Activated CD4-positive, CD25-positive, alpha-beta regulatory T cell (primary cell): ENCODE measurements at places on chromosomes 11 and 22.

DNA sequence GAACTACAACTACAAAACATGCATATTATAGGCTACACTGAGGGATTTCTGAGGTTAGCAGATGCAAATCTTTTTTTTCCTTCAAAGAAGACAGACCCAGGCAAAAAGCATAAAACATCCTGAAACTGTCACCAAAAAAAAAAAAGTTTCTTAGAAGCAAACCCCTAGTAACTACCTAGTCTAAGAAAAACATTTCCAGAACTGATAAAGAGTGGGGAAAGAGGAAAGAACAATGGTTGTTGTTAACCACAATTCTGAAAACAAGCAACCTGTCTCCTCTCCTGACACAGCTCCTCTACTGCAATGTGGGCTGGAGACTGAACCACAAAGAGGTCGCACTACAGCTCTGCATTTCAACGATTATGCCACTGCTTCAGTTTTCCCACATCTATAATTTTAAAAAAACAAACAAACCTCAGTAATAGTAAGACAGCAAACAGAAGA lies 15.0 kb downstream of the DENND5A start:
- no peak for DNase-seq

- DNase-seq, result no peak
These were observed 7.4 kb upstream of the ATXN10 start for GRCh38 chr22:45664136-45664646.

DNA sequence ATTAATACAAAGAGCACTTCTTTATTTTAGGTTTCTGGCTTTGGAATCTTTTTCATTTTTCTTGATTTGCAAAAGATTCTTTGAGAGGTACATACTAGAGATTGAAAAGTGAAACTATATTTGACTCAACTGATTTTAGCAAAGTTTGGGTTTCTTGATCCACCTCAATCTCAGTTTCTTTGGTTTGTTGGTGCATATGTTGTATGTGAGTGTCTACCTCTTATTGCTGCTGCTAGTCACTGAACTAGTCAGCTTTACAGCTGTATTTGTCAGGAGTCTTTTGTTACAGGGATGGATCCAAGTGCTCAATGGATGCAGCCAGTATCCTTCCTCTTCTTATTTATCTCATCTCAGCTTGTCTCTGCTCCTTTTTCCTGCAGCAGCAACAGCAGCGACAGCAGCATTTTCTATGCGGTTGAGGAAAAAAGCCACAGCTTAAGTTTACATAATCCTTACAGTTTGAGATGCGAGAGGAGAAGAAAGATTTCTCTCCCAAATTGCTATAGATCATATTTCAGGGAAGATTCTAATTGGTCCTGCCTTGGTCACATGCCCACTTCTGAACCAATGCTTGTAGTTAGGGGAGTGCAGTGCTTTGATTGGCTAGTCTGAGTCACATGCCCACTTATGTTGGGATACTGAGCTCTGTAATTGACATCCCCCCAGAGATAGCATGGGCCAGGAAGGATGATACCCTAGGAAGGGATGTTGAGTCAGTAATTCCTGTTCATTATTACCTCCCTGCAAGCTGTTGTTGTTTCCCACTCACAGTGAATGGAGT lies 10.0 kb upstream of the ZNRF3 start:
- DNase-seq, result no peak

DNA sequence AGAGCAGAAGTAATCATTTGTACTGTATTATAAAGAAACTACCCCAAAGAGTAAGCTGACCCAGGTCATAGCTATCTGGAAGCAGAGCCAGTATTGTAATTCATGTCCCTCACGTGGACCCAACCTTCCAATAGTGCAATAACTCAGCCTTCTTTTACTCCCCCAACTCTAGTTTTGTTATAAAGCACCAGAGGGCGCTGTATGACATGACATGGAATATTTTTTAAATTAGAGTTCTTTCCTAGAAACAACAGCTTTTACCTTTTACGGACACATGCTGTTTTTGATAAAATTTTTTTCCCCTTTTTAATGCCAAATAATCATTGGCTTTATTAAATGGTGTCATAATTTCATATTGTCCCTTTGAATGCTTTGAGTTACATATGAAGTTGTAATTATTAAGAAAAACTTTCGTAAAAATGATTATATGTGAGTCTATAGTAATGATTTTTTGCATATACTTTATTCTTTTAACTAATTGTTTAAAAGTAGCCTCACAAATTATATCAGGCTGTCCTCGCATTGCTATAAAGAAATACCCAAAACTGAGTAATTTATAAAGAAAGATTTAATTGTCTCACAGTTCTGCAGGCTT lies 76.9 kb downstream of the DKK3 start:
- no peak for DNase-seq

GRCh38 chr22:46539169-46539568 lies 1.7 kb upstream of the CELSR1 start:
- no peak for DNase-seq

DNA sequence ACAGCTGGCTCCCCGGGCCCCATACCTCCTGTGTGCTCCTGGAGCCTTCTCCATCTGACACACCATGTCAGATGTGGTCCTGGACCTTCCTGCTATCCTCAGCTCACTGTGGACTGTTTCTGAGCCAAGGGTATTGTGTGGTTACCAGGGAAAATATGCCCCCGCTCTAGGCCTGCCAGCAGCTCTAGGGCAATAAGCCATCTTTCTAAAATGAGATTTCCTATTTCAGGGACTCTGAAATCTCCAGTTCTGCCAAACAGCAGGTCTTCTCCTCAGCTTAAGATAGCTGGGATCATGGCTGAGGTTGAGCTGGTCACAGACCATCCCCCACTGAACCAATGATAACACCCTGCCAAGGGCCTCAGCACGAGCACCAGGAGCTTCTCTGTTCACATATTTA lies 227.6 kb downstream of the ST3GAL4 start:
- DNase-seq, result no peak

GRCh38 chr11:124285610-124286344 lies 28.0 kb downstream of the OR8D1 start:
- no peak for DNase-seq

GRCh38 chr11:60711276-60711675 lies 11.9 kb downstream of the MS4A8 start:
- DNase-seq, result no peak

GRCh38 chr11:11186249-11186648 lies 166.8 kb downstream of the CSNK2A3 start:
- DNase-seq, result no peak

DNA sequence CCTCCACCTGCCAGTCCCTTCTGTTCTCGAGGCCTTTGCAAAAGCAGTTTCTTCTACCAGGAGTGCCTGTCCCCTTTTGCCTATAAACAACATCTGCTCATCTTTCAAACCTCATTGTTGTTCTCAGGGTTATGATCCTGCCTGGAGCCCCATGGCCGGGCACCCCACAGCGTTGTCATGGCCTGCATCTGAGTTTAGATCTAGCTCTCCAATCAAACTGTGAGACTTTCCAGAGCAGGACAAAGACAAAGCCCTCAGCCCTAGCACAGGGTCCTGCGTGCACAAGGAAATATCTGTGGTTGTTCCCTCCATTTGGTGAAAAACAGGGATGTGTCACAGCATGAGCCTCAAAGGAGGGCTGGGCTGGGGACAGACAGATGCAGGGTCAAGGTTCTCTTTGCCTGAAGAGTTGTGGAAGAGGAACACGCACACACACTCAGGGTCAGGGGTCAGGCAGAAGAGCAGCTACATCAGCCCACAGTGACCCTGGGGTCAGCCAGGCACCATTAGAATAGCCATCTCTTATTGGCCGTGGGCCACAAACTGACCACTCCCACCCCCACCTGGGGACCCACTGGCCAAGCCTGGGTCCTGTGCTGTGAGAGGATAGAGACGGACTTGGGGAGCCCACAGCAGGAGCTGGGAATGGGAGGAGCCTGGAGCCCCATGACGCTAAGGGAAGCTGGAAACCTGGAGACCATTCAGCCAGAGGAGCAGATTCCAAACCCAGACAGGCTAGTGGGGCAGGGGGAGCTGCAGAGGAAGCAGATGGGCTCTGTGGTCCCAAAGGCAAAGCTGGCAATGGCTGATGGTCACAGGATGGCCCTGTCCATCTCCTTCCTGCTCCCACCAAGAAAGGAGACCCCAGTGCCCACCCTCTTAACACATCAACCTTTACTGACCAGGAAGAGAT lies 99.4 kb downstream of the PDE2A start:
- no peak for DNase-seq

GRCh38 chr11:47165253-47165840 lies 11.3 kb downstream of the ARFGAP2 start:
- DNase-seq, result no peak

DNA sequence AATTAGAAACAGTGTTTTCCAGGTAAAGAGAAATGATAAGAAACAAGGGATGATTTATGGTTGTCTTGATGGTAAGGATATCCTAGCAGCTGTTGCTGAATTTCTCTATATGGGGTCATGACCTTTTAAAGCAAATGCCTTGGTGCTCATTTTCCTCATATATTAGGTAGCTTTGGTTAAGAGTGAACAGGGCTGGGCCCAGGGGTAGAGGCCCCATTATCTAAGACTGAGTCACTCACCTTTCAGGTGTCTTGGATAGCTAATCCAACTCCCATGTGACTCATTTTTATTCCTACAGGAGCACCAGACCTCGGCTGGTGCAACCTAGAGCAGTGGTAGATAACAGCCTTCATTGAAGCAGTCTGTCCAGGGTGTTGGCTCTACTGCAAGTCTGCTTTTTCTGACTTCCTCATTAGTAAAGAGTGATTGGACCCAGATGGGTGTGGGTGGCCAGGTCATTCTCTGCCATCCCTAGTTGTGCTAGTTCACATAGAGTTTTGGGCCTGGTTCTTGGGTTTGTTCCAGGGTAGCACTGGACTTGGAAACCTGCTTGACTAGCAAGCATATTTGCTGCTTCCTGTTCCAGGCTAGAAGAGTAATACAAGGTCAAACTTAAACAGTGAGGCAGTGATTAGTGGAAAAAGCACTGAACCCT lies 37.4 kb downstream of the CTNND1 start:
- no peak for DNase-seq
